ENCODE measurements at places on chromosomes 12 and 14. TPM values are rescaled to one million over a fixed set of nuclear protein-coding genes. Genes with fewer than 3 reads are reported as not detected.

KITLG gene
- total RNA-seq, result 29.9 TPM

GRCh38 chr14:67562776-67563150 lies 29.7 kb downstream of the PLEKHH1 start:
- DNase-seq, result no peak

- DNase-seq, result no peak
Measured at GRCh38 chr14:101410126-101410525, 151.2 kb upstream of the DIO3 start.

DNA sequence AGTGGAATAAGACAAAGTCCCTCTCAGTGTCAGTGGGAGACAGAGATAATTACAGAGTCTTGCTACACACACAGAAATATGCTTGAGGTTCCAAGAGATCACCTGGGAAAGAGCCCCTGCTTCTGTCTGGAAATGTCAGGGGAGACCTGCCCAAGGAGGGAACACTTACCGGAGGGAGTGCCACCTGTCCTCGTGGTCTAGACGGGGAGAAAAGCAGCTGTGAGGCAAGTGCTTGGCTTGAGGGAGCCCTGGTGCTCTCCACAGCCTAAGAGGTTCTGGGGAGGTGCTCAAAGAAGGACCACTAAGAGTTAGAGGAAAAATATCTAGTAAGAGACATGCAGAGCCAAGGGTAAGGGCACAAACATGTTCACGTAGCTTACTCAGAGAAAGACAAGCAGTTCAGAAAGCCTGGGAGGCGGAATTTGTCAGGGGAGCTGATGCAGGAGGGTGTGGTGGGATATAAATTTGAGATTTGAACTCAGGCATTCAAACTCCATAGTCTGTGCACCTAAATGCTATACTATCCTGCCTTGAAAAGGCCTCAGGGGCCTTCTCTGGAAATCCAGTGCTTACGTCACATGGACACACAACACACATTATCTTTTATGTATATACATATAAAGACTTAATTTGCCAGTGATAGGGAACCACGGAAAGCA lies 38.2 kb upstream of the GNPNAT1 start:
- no peak for DNase-seq

- DNase-seq, result no peak
Measured at GRCh38 chr12:93972411-93973208, 175.8 kb upstream of the PLXNC1 start.

- DNase-seq, result no peak
Measured at GRCh38 chr14:105147671-105148603, 20.6 kb downstream of the JAG2 start.

Data from Calu3 (cell line).